DND-41 (cell line): ENCODE measurements at places on chromosomes 4 and X.

DNA sequence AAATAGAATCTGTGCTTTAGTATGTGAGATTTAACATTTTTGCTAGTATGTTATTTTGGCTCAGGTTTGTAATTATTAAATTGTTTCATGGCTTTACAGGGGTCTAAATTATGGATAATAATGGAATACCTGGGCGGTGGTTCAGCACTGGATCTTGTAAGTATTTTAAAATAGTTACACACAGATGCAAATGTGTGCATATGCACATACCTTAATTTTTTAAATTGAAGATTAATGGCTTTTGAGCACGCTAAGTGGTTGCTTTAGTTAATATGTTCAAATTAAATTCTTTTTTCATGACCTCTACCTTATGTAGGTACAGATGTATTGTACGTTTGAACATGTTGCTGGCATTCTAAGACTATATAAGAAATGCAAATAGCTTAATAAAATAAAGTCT is 40.2 kb downstream of the STK26 start:
- DNase-seq = no peak

DNA sequence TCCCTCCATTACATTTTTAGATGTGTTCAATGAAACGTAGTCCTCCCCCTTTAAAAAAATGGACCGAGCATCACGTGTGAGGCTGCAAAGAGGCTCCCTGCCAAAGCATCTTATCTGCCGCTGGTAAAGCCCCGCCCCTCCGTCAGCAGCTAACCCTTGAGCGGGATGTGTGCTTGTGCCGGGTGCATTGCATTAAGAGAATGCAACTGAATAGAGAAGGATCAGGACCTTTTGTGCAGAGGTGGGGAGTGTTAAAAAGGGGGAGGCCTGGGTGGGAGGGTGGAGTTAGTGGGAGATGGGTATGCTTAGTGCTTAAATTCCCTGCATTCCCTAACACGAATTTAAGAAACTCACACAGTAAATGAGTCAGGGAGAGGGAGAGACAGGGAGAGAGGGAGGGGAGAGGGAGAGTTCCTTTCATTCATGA is 66.0 kb downstream of the TBL1X start:
- DNase-seq = peak; percentile 73

- DNase-seq = no peak
Measured at GRCh38 chr4:107120661-107121060, 84.5 kb upstream of the DKK2 start.

DNA sequence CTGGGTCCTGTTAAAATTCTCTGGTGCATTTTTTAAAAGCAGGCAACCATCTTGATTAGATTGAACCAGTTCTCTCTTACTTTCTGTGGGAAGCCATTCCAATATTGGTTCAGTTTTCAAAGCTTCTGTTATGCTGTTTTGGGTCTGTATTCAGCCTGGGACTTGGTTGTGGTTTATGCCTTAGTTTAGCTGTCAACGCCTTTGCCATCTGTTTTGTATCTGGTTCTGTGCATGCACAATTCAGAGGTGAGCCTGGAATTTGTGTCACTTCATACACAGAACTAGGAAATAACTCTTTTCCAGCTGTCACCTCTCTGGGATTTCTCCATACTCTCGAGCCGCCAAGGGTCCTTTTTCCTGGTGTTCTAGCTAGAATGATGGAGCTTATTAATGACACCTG is 46.2 kb downstream of the STAP1 start:
- no peak for DNase-seq

DNA sequence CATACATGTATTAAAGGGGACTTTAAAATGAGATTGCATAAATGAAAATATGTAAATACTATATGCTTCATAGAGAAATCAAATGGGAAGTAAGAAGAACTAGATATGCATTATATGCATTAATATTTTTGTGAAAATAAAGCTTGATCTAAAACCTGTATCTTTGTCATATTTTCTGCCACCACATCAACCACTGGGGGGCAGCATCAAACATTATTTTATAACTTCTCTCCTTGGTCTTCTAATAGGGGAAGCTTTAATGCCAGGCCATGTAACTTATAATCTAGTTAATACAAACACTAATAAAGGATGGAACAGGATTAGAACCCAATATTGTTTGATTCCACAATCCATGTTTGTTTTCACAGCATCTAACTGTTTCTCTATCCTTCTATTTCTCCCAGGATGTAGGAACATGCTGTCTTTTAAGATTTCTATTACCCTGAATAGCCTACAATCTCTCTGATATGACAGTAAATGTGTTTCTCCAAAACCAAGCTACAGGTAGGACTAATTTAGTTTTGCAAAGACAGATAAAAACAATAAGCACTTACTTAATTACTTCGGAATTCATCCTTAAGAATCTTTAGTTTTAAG is 10.0 kb downstream of the QRFPR start:
- DNase-seq = peak; percentile 39

GRCh38 chr4:83568062-83568461 is 32.2 kb downstream of the GPAT3 start:
- DNase-seq = no peak

- DNase-seq = no peak
Measured at GRCh38 chrX:37816766-37817165, 30.6 kb downstream of the DYNLT3 start.

GRCh38 chr4:120718979-120719566 is 203.5 kb downstream of the PRDM5 start:
- DNase-seq = peak; percentile 12
